ENCODE measurements at places on chromosomes 5 and 9.

DNA sequence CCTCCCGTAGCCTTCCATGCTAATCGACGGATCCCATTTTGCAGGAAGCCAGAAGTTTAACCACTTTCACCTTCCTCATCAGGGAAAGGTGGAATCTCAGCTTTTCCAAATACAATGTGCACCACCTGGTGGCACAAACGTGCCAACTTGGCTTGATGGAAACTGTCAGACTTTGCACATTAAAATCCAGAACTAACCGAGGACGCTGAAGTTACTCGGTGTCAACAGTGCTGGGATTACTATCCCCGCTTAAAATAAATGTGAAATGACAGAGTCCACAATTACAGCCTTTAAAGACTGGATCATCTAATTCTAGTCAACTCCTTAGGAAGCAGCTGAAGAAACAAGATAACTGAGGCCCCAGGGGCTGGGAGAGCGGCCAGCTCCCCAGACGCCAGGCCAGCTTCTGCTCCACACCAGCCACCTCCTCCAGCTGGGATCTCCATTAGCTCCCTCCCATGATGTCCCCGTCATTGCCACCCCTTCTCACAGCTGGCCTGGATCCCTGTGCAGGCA is 50.1 kb upstream of the RETREG1 start:
- DNase-seq: no peak
- H3K4me1 ChIP-seq: peaks cover 4% of the 10 kb centered on the region
- no peak overlapping the region for H3K4me3 ChIP-seq
- H3K27ac ChIP-seq: no peak overlapping the region

DNA sequence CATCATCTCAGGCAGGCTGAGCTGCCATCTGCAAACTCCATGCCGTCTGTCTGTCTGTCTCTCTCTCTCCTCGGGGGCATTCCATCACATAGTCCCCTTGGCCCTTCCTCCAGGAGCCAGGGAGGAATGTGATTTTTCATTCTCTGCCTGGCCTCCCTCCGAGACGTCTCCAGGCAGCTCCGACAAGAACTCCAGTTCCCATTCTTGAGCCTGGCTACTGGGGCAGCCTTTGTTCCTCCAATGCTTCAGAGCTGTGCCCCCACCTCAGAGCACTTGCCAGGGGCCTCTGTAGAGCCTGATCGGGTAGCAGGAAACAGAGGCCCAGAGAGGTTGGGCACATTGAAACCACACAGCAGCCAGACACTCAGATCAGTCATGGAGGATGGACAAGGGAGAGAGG is 74.0 kb downstream of the COL27A1 start:
- no peak for DNase-seq
- no peak overlapping the region for H3K27ac ChIP-seq
- H3K4me1 ChIP-seq: peaks cover 24% of the 10 kb centered on the region

- peak; percentile 49 for DNase-seq
- H3K4me3 ChIP-seq: no peak overlapping the region
- H3K27me3 ChIP-seq: peaks cover 3% of the 10 kb centered on the region
- no peak overlapping the region for H3K27ac ChIP-seq
- no peaks in the 10 kb centered on the region for H3K36me3 ChIP-seq
- no peaks in the 10 kb centered on the region for H3K4me1 ChIP-seq
These were observed 117.8 kb downstream of the FGF18 start for GRCh38 chr5:171537070-171537849.

DNA sequence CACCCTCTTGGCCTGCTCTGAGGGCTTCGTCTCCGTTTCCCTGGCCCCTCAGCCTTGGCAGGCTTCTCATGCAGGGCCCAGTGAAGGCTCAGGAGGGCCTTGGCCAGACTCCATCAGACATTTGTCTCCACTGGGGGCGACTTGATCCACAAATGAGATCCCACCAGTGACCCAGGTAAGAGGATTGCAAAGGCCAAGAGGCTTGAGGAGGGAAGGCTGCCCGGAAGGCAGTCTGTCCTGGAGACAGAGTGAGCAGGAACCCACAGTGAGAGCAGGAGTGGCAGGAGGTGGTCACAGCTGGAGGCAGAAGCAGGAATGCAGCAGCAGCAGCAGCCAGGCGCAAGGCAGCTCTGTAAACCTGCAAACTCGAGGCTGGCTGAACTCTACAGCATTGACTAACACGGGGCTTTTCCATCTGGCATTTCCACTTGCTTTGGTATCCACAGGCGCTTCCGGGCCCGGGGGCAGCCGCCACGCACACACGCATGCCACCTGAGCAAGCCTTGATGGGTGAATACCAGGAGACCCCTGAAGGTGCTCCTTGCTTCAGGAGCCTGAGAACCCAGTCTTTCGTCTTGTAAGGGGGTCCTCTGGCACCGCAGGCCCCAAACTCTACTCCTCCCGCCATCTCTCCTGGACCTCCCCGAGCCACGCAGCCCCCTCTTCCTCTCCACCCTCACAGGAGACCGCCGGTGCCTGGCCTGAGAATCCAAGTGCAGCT is 14.7 kb downstream of the MGAT1 start:
- H3K4me1 ChIP-seq: peaks cover 31% of the 10 kb centered on the region
- no peak for DNase-seq
- no peak overlapping the region for H3K4me3 ChIP-seq
- H3K36me3 ChIP-seq: peaks cover 20% of the 10 kb centered on the region
- H3K27ac ChIP-seq: peak overlapping the region; percentile 19

- no peak for DNase-seq
- no peaks in the 10 kb centered on the region for H3K27me3 ChIP-seq
- H3K4me1 ChIP-seq: no peaks in the 10 kb centered on the region
- no peak overlapping the region for H3K4me3 ChIP-seq
These were observed 300.8 kb upstream of the MSX2 start for GRCh38 chr5:174423558-174423957.

DNA sequence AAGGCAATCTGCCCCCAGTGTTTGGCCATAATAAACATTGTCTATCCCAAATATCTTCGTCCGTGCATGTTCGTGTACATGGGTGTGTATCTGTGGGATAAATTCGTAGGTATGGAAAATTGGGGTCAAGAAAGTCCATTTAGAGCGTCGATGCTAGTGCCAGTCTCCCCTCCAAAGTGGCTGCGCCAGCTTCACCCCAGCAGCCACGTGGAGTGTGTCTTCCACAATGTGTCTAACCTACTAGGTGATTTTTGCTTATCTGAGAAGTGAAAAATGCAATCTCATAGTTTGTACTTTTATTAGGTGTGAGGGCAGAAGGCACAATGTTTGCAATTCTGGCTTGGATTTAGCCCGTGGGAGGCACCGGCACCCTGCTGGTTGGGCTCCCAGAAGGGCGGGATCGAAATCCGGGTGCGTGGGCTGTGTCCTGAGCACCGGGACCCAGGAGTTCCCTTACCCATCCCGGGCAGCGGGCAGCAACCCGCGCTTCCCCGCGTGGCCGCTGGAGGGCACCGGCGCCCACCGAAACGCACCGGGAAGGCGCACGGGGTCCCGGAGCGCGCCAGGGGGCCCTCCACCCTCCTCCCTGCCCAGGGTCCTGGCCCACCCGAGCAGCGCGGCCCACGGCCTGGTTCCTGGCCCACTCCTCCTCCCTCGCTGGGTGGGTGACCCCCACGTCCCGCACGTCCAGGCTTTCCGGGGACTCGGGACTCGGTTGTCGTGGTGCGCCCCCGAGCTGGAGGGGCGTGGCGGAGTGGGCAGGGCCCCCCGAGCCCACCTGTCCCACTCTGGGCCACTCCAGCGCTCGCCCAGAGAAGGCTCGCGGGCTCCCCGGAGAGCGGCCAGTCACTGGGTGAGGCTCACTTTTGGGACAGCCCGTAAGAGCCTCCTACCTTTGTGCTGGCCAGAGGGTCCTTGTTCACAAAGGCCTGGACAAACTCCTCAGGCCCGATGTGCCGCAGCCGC is 55.4 kb upstream of the RNF130 start:
- no peak for DNase-seq
- no peaks in the 10 kb centered on the region for H3K4me1 ChIP-seq
- H3K36me3 ChIP-seq: no peaks in the 10 kb centered on the region
- H3K4me3 ChIP-seq: no peak overlapping the region

- no peak overlapping the region for H3K27ac ChIP-seq
- DNase-seq: no peak
- H3K4me3 ChIP-seq: no peak overlapping the region
- H3K4me1 ChIP-seq: no peaks in the 10 kb centered on the region
- H3K36me3 ChIP-seq: no peaks in the 10 kb centered on the region
- no peaks in the 10 kb centered on the region for H3K27me3 ChIP-seq
These were observed 22.6 kb upstream of the SLC12A7 start for GRCh38 chr5:1134478-1134877.

DNA sequence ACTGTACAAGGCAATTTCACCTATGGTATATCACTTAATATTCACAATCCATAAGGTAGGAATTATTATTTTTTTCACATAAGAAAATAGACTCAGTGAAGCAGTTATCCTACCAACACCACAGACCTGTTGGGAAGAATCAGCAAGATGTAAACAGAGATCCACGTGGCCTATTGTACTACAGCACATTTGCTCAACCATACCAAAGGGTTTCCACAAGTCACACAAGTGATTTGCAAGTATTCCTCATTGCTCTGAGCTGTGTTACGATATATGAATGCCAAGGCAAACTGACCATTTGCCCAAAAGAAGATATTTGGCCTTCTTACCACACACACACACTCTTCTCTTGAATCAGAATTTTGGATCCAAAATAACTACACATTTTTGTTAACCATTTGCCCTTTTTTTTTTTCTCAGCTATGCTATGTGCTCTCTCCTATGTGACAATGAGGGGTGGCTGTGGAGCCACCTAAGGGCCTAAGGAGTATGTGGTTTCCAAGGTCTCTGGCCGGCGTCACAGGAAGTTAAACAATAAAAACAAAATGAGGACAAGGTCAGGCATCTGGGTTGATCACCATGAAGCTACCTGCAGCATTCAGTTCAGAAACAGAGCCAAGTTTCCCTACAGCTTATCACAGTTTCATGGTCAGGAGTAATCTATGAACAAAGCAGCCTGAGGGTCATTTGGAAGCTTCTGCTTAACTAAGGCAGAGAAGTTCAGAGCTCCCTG is 171.0 kb upstream of the FREM1 start:
- H3K27ac ChIP-seq: no peak overlapping the region
- H3K4me1 ChIP-seq: no peaks in the 10 kb centered on the region
- no peaks in the 10 kb centered on the region for H3K36me3 ChIP-seq
- no peak for DNase-seq
- no peak overlapping the region for H3K4me3 ChIP-seq

GRCh38 chr5:144085381-144085780 is 85.1 kb downstream of the YIPF5 start:
- no peak for DNase-seq
- H3K27me3 ChIP-seq: no peaks in the 10 kb centered on the region
- no peak overlapping the region for H3K27ac ChIP-seq
- no peak overlapping the region for H3K4me3 ChIP-seq

DNA sequence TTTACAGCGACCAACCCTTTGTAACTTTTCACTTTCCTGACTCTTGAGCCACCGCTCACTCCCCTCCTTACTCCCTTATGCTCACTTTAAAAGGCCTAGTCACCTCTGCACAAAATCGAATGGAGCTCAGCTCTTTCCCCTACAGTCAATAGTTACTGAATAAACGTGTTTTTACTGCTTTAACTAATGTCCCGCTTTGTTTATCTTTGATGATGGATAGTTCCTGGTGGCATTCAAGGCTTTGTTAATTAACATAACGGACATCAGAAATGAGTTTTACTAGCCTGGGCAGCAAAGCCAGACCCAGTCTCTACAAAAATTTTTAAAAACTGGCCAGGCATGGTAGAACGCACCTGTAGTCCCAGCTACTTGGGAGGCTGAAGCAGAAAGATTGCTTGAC is 5.0 kb downstream of the SERINC5 start:
- no peaks in the 10 kb centered on the region for H3K36me3 ChIP-seq
- H3K4me1 ChIP-seq: peaks cover 6% of the 10 kb centered on the region
- H3K27me3 ChIP-seq: no peaks in the 10 kb centered on the region
- DNase-seq: no peak

GRCh38 chr5:104297076-104297475 is 734.5 kb upstream of the NUDT12 start:
- peak; percentile 56 for DNase-seq
- no peak overlapping the region for H3K27ac ChIP-seq
- no peaks in the 10 kb centered on the region for H3K27me3 ChIP-seq

- H3K27me3 ChIP-seq: no peaks in the 10 kb centered on the region
- H3K36me3 ChIP-seq: no peaks in the 10 kb centered on the region
- peaks cover 2% of the 10 kb centered on the region for H3K4me1 ChIP-seq
- H3K4me3 ChIP-seq: no peak overlapping the region
- no peak for DNase-seq
These were observed 90.3 kb upstream of the PAM start for GRCh38 chr5:102664616-102665335.

GRCh38 chr9:131545003-131545785 is at the start of gene PRRT1B:
PRRT1B (plus strand) TSS chr9:131545523; CDS start chr9:131545616, 93 bp downstream.
- peaks cover 37% of the 10 kb centered on the region for H3K27me3 ChIP-seq
- no peak for DNase-seq
- H3K27ac ChIP-seq: no peak within 1 kb of the TSS
- no peaks in the 10 kb centered on the region for H3K4me1 ChIP-seq
- H3K36me3 ChIP-seq: no peaks in the 10 kb centered on the region
- no peak within 1 kb of the TSS for H3K4me3 ChIP-seq

GRCh38 chr9:131708226-131709002 is 31.5 kb downstream of the RAPGEF1 start:
- peaks cover 18% of the 10 kb centered on the region for H3K4me1 ChIP-seq
- no peak for DNase-seq
- no peaks in the 10 kb centered on the region for H3K27me3 ChIP-seq

DNA sequence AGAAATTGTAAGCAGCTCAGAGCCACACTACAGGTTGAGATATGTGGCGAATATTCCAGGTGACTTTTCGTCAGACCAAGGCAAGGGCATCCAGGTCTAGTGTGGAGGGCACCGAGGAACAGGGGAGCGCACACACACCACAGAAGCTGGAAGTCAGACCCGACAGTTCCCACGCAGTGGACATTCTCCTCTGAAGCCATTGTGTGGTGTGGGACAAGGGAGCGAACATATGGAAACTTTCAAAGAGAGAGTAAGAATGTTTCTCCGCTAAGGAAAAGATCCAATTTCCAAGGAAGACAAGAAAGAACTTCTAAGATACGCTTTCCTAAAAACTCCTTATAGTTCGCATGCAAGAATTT is 141.4 kb upstream of the OTULINL start:
- peak overlapping the region; percentile 32 for H3K4me3 ChIP-seq
- no peaks in the 10 kb centered on the region for H3K27me3 ChIP-seq
- peaks cover 16% of the 10 kb centered on the region for H3K4me1 ChIP-seq
- DNase-seq: no peak
- peaks cover 13% of the 10 kb centered on the region for H3K36me3 ChIP-seq
- H3K27ac ChIP-seq: peak overlapping the region; percentile 92

- no peak overlapping the region for H3K27ac ChIP-seq
- H3K27me3 ChIP-seq: no peaks in the 10 kb centered on the region
- no peak overlapping the region for H3K4me3 ChIP-seq
- peaks cover 2% of the 10 kb centered on the region for H3K36me3 ChIP-seq
These were observed 54.0 kb downstream of the WDR41 start for GRCh38 chr5:77438071-77438470.

DNA sequence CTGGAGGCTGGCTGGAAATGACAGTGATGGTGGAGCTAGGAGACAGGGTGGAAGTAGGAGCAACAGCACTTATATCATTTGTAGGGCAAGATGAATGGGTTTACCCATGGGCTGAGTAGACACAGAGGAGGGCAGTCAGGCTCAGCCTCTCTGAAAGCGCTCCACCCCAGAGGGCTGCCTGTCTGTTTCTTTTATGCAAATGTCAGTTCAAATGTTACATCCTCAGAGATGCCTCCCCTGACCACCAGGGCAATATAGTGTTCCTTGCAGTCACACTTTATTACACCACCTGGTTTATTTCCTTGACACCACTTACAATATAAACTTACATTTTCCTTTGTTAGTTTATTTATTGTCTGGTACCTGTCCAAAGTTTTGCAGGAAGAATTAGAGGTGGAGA is 159.5 kb upstream of the IL12B start:
- DNase-seq: no peak
- H3K36me3 ChIP-seq: no peaks in the 10 kb centered on the region
- H3K27ac ChIP-seq: no peak overlapping the region
- no peaks in the 10 kb centered on the region for H3K27me3 ChIP-seq
- H3K4me3 ChIP-seq: no peak overlapping the region
- H3K4me1 ChIP-seq: no peaks in the 10 kb centered on the region
